ENCODE measurements at places on chromosomes 3 and 15. TPM values are rescaled to one million over a fixed set of nuclear protein-coding genes. Genes with fewer than 3 reads are reported as not detected.

Gene AP3B2
- polyA plus RNA-seq = 0.54 TPM

Gene CCDC32
- 14.1 TPM for polyA plus RNA-seq

- no peak for DNase-seq
These were observed 104.8 kb upstream of the PPP2R3A start for GRCh38 chr3:135860761-135861160.

DNA sequence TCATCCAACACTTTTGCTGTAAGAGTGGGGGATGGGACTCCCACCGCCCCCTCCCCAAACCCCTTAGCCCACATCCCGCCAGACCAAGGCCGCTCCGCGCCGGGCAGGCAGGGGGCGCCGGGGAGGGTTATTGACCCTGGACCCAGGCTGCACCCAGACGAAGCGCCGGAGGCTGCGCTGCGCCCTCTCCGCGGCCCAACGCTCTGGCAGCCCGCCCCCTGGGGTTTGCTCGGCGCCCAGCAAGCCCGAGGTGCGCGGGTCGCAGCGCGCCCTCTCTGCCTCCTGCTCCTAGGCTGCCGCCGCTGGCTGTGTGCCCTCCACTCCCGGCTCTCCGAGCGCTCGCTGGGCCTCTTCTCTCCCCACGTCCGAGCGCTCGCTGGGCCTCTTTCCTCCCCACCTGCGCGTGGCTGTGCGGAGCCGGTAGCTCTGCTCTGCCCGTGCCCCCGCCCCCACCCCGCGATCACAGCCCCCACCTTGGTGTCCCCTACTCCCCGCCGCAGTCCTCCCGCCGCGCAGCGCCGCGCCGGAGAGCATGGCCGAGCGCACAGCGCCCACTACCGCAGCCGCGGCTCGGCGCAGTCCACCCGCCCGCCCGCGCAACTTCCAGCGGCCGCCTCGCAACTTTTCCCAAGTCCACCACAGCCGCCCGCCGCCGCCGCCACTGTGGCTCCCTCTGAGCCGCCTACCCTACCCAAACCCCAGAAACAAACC is 1.2 kb downstream of the MECOM start:
- no peak for DNase-seq

DNA sequence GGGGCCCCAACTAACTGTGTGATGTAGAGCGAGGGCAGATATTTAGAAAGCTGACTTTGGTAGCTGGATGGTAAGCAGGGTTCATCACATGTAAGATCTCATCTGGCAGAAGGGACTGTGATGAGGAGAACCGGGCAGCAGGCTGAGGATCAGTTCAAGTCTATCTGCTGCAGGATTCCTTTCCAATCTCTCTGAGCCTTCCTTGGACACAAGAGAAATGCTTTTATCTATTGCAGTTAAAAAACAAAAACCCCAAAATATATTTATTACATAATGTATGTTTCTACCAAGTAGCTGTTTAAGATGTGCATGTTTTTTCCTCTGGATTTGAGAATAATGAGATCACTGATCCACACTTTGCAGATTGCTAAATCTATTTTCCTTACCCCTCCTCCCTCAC is 411.5 kb downstream of the RAP2B start:
- no peak for DNase-seq

DNA sequence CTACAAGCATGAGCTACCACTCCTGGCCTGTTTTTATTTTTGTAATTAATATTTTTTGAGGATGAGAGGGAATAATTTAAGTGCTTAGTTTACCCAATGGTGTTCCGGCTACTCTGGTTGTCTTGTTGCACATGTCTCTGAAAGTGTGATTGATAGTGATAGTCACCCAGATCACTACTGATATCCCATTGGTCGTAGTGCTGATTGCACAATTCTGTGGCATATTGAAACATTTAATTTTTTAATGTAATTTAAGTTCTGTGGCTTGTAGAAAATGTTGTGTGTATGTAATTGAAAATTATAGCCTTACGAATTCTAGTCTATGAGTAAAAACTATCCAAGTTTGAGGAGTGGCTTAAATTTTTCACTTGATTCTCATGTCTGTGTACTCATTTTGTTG is 11.9 kb downstream of the ARIH2 start:
- no peak for DNase-seq

- DNase-seq = no peak
These were observed 349.9 kb downstream of the ZBBX start for GRCh38 chr3:167030082-167030725.

Data from BJ (cell line).